ENCODE measurements at places on chromosomes 13 and 19.

GRCh38 chr13:100872761-100873160 lies 198.2 kb upstream of the TMTC4 start:
- no peak for DNase-seq

DNA sequence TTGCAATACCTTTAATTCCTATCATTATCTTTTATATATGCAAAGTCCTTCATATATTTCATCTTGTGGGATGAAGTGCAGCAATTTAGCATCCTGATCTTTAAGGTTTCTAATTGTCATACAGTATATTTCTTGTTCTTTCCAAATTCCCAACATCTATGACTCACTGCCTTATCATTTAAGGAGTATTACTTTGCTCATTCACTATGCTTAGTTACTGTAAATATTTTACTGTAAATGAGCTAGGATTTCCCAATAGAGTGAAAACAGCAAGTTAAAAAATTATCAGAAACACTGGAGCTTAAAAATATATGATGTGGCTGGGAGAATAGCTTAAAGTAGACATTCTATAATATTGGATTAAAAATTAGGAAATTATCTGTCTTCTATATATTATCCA lies 69.9 kb downstream of the SLITRK6 start:
- peak; percentile 45 for DNase-seq

- DNase-seq, result peak; percentile 58
These were observed 40.9 kb downstream of the MCF2L start for GRCh38 chr13:113009743-113010509.

DNA sequence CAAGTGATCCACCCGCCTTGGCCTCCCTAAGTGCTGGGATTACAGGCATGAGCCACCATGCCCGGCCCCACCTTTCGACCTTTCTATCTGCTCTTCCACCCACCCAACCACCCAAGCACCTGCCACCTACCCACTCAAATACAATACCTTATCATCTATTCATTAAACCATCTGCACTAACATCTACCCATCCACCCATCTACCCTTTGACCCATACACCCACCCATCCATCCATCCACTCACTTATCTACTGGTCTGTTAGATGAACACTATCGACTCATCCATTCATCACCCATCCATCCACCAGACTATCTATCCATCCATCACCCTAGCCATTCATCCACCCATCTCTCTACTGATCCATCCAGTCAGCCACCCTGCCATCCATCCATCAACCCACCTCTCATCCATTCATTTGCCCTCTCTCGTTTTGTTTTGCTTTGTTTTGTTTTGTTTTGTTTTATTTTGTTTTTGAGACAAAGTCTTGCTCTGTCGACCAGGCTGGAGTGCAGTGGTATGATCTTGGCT lies 17.2 kb downstream of the EML2 start:
- no peak for DNase-seq

GRCh38 chr13:34256236-34256635 lies 438.3 kb downstream of the RFC3 start:
- DNase-seq, result peak; percentile 13

GRCh38 chr13:106112191-106112590 lies 423.3 kb downstream of the EFNB2 start:
- DNase-seq, result no peak

DNA sequence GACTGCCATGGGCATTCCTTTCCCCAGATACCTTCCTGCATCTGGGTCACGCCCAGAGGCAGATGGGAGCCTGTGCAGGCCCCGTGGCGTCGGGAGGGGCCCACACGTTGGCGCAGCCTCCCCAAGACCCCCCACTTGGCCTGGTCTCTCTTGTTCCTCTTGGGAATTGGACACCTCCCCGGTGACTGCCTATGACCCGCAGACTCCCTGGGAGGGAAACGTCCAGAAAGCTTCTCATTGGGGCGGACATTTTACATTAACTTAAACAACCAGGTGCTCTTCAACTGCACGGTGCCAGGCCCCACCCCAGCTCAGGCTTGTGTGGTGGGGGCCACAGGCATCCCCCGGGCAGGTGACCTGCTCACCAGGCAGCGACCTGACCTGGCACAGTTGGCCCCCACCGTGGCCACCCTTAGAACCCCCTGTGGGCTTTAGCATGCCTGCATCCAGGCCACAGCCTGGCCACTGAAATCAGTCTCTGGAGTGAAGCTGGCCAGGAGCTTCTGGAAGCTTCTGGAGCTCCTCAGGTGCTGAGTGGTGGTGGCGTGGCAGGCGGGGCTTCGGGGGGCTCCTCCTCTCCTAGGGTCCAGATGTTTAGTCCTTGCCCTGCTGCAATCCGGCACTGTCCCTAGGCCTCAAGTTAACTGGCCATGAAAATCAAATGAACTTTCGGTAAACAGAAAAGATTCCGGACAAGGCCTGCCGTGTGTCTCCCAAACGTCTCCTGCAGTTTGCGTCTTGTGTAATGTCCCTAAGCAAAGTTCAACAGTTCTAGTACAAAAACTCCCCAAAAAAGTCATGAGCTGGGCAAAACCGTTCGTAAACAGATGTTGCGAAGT lies 8.5 kb upstream of the PROZ start:
- no peak for DNase-seq

DNA sequence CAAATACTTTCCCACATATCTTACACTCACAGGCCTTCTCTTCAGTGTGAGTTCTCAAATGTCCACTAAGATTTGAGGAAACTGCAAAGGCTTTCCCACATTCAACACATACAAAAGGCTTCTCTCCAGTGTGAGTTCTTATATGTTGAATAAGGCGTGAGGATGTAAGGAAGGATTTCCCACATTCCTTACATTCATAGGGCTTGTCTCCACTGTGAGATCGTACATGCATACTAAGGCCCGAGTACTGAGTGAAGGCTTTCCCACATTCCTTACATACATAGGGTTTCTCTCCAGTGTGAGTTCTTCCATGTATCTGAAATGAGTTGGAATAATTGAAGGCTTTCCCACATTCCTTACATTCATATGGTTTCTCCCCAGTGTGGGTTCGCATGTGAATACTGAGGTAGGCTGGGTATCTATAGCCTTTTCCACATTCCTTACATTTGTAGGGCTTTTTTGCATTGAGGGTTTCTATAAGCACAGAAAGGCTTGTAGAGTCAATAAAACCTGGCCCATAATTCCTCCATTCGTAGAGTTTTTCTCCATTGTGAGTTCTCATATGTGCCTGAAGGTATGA lies 9.6 kb downstream of the ZNF426 start:
- no peak for DNase-seq

DNA sequence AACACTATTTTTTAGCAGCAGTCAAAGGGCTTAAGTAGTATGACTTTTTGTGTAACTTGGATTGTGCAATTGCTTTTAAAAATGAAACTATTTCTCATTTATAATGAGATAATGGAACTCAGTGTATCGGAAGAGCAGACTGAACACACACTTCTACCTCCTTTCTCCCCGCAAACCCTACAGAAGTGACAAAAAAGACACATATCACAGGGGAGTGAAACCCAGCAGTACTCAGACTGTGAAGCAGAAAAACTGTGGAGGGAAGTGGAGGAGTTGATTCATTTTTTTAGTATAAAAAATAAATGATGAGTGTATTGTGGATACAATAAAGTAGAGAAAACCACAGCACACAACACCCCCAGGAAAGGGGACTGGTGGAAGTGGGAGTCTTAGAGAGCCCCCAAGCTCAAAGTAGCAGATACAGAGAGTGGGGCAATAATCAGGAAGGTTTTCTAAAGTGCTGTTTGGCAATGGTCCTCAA lies 9.7 kb downstream of the LPAR6 start:
- no peak for DNase-seq

DNA sequence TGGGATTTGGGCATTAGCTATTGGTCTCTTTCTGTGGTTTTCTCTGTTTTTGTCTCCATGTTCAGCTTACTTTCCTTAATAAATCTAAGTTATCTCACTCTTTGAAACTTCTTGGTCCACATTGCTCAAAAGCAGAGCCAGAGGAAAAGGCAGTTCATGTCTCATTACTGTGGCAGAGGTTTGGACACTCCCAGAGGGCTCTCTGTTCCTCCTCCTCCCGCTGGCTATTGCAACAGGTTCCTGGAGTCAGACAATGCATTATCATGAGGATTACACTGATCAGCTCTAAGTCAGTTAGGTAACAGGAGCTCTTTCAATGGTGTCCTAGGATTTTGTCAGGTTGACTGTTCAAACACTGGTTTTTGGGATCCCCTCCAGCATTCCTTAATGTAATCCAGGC lies 298.8 kb downstream of the NDFIP2 start:
- peak; percentile 26 for DNase-seq

DNA sequence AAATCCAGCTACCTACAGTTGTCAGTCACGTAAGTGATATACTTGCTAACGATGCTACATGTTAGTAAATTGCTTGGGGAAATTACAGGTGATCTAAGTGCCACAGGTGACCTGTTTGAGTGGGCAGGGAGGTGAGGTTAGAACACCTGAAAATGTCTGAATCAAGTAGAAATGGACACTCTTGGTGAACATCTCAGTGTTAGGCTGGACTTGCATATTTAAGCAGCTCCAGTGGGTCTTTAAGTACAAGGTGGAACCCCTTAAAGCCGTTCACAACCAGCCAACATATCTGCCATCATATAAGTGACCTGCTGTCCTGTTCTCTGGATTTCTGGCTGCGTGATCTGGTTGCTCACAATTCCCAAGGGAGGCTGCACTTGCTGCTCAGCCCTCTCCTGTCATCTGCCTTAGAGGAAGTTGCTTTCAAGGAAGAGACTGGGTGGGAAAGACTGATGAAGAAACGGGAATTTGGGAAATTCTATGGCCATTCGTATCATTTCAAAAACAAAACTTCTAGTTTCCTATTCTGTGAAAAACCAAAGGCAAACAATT lies 244.0 kb downstream of the DCLK1 start:
- DNase-seq, result peak; percentile 19

GRCh38 chr13:20709782-20710181 lies 6.3 kb downstream of the IL17D start:
- no peak for DNase-seq

- peak; percentile 88 for DNase-seq
These were observed 38.0 kb upstream of the C13orf42 start for GRCh38 chr13:51148952-51149573.

- no peak for DNase-seq
These were observed 66.7 kb downstream of the ATP11A start for GRCh38 chr13:112756511-112756966.

GRCh38 chr19:44988896-44989556 lies 12.2 kb upstream of the RELB start:
- DNase-seq, result peak; percentile 52

GRCh38 chr13:100722517-100722916 lies 47.9 kb upstream of the TMTC4 start:
- DNase-seq, result no peak

GRCh38 chr13:34772206-34772605 lies 169.9 kb upstream of the NBEA start:
- no peak for DNase-seq

- peak; percentile 63 for DNase-seq
These were observed 7.1 kb upstream of the CIRBP start for GRCh38 chr19:1261798-1262622.

DNA sequence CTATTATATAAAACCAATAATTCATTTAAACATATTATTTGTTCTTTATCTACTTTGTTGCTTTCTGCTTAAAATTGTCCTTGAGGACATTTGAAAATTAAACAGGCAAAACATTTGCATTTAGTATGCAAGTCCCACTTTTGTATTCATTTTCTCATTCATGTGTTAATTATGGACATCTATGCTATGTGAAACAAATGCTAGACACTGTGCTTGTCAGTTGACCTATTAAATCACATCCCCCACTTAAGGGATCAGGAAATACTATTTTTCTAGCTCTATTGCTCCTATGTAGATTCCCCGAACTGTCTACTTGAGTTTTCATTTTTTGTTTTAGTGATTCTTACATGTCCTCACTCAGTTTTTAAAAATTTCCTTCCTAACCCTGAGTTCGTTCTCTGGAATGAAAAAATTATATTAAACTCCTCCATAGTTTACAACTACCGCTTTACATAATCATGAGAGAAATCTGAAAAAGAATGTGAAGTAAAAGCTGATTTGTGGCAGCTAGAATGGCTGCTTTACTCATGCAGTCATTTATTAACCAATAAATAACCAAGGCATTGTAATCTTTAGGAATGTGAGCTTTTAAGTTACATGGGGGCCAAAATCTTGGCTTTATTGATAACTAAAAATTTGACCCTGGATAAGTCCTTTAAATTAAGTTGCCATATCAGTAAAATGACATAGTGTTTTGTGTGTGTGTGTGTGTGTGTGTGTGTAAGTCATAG lies 188.5 kb downstream of the LIG4 start:
- DNase-seq, result no peak

DNA sequence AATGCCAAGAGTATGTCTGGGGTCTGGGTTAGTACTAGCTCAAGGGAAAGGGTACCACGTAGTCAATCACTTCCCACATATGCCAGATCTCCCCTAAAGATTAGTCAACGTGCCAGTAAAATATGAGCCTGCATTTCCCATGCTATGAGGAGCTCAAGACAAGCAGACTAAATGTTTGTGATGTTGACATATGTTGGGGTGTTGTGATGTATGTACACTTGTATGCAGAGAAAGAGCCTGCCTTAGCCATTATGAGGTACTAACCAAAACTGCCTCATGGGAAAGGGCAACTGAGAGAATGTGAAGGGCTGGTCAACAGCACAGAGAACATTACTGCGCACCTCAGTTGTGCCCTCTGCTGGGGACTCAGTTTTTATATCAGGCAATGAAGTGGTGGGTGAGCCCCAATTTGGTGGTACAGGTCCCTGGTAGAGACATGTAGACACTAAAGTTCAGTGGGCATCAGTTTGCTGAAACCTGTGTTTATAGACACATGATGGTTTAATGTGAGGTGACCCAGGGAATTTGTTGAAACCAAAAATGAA lies 287.0 kb downstream of the DCT start:
- DNase-seq, result no peak

GRCh38 chr13:66618702-66619101 lies 611.4 kb downstream of the PCDH9 start:
- peak; percentile 55 for DNase-seq

DNA sequence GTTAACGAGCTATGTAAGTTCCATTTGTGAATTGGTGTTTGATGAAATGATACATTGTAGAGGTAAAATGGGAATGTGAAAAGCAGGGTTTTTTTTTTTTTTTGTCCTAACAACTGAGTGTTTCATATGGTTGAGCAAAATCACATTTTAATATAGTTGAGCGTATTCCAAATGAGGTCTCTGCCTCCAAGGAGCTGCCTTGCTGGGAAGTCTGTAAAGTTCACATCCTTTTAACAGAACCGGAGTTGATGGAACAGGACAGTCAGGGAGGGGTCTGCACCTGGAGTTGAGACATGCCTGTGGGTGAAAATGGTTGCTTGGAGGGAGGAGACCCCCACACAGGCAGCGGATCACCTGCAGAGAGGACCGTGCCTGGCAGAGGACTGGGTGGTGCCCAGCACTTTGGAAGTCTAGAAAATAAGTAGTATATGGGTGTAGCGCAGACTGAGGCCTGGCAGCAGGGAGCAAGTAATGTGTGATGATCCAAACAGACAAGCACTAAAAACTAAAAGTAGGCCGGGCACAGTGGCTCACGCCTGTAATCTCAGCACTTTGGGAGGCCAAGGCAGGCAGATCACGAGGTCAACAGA lies 75.2 kb upstream of the UBAC2 start:
- peak; percentile 67 for DNase-seq

- DNase-seq, result no peak
These were observed 16.9 kb upstream of the SIGLEC11 start for GRCh38 chr19:49977881-49978280.
